Occipital lobe (tissue), 3 donors: ENCODE measurements at places on chromosomes 3 and 15. TPM values are rescaled to one million over a fixed set of nuclear protein-coding genes. Genes with fewer than 3 reads are reported as not detected.

- no peak for DNase-seq
Observed at GRCh38 chr3:12415014-12415680, 69.1 kb upstream of the TSEN2 start.

GRCh38 chr15:65868546-65869125, 655 bp upstream of the RAB11A start:
- DNase-seq, result no peak

DNA sequence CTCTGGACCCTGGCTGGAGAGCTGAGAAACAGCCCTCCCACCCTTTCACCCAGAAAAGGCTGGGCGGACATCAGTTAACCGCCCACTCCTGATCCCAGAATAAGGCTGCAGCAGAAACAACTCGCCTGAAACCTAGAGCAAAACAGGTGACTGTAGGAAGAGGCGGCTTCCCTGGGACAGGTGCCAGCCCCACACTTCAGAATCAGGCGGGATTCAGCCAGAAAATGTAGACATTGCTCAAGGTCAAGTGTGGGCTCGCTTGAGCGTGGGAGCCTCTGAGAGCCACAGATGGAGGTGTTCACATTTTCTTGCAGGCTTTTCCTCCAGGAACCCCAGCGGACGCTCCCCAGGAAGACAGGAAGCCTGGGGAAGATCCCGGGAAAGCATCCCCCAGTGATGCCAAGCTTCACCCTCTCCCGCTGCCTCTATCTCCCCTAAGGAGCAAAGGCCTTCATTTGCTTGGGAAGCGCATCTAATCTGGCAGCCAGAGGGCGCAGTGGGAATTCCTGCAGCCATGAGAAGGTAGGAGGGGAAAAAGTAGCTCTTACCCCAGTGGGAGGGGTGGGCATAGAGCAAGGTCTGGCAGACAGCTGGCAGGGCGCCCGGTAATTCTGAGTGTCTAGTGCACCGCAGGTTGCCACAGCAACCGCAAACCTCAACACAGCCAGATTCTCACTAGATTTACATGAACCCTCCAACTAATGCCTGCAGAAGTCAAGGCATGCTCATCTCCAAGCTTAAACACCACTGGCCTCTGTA, 77.7 kb downstream of the OCA2 start:
- DNase-seq, result peak; percentile 77

DNA sequence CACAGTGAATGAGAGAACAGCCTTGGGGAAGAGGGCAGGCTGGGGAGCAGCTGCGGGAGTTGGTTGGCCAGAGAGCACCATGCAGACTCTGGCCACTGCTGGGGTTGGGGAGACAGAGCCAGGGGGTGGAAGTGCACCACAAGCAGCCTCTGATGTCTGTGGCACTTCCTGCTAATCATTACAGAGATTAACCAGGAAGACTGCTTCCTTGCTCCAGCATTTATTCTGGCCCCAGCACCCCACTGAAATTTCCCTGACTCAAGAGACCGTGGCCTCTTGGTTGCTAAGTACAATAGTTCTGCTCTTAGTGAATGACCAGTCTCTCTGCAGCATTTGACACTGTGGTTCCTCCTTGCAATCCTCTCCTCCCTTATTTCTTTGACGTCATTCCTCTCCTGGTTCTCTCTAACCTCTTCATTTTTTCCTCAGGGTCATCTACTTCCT, 266.2 kb upstream of the ROPN1 start:
- no peak for DNase-seq

GRCh38 chr3:172595664-172596393, 72.6 kb upstream of the TNFSF10 start:
- no peak for DNase-seq

- DNase-seq, result no peak
Observed at GRCh38 chr3:126672741-126673140, 17.8 kb upstream of the TXNRD3 start.

- no peak for DNase-seq
Observed at GRCh38 chr15:31486506-31486905, 159.9 kb downstream of the KLF13 start.

- no peak for DNase-seq
Observed at GRCh38 chr3:8371085-8371551, 130.5 kb upstream of the LMCD1 start.

DNA sequence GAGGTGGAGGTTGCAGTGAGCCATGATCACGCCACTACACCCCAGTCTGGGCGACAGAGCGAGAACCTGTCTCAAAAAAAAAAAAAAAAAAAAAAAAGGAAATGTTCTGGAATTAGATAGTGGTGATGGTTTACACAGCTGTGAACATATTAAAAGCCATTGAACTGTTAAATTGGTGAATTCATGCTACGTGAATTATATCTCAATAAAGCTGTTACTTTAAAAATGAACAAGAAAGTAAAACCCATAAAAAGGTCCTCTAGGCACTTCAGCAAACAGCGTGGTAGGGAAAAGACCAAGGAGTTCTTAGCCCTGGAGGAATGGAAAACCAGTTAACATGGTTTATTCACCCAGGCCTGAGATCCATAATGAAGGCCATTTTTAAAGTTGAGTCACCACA, 180.1 kb downstream of the ATG7 start:
- DNase-seq, result no peak

DNA sequence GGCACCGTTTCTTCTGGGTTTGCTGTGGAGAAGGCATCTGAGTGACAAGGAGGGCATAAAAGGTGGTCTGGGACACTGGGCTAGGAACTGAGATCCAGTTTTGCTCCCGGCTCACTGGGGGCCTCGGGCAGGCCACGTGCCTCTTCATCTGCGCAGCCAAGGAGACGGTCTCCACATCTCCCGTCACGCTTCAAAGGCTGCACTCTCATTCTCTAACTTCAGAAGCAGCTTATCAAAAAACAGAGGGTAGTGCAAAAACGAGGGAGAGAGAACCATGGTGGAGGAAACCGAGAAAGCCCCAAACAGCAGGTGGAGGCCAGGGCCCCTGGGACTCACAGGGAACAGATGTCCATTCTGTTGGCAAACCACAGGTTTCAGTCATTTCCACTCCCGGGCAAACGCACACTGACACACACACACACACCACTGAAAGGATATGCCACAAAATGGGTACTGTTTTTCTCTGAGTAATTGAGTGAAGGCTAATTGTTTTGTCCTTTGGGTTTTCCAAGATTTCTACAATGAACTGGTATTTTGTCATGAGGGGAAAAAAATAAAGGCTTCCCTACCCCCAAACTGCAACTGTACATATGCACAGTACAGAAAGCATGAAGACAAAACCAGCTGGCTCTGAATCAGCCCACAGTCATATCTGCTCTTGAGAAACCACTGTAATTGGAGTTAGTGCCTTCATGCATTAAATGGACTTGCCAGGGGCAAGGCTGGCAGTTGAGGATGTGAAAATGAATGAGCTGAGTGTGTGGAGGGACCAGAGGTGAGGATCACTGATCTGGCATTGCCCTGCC, 71.9 kb downstream of the MGLL start:
- DNase-seq, result no peak

DNA sequence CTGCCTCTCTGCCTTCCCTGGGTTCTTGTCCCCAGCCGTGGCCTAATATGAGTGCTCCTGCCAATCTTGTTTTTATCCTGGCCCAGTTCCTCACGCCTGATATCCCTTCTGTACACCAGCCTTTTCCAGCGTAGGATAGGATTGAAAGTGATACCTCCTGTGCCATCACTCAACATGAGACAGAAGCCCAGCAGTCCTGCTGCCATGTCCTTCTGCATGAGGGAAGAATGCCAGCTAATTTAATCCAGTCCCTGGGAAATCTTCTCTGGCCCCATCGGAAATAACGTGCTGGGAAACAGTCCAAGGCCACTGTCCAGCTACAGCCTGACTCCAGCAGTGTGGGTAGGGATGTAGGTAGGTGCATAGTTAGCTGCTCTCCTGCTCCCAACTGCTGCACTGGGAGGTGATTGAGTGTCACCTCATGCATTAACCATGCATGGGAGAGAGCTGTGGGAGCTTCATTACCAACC, 92.0 kb upstream of the TPM1 start:
- no peak for DNase-seq

DNA sequence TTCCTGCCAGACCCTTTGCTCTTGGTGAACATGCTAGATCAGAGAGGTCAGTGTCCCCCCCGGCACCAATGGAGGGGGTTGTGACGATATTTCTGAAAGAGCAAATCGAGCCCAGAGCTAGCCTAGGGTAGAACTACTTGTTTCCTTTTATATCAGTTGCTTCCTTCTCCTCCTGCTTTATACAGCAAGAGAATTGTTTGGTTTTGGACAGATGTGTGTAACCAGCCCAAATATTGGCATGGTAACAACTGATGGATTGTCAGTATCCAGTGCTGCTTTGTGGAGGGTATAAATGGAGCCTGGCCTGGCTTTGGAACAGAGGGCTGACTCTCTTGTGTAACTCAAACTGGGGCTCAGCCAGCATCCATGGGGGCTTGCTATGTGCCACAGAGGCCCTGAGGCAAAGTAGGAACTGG, 27.2 kb downstream of the SNX1 start:
- DNase-seq, result peak; percentile 70

- DNase-seq, result no peak
Observed at GRCh38 chr15:74312445-74313007, 54.9 kb downstream of the CYP11A1 start.

DNA sequence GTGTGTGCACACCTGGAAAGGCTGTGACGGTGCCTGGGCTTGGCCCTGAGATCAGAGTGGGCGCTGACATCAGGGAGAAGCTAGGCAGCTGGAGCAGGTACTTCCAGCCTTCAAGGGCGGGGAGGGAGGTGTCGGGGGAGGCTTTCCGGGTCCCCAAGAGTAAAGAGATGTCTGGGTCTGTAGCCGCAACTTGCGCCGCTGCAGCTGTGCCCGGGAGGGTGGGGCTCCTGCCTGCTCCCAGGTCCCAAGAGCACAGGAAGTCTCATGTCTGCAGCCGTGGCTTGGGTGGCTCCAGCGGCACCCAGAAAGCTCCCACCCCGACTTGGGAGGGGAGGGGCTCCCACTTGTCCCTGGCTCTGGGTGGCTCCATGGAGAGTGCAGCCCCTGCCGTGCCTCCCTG, 103.2 kb upstream of the BNIP2 start:
- no peak for DNase-seq

DNA sequence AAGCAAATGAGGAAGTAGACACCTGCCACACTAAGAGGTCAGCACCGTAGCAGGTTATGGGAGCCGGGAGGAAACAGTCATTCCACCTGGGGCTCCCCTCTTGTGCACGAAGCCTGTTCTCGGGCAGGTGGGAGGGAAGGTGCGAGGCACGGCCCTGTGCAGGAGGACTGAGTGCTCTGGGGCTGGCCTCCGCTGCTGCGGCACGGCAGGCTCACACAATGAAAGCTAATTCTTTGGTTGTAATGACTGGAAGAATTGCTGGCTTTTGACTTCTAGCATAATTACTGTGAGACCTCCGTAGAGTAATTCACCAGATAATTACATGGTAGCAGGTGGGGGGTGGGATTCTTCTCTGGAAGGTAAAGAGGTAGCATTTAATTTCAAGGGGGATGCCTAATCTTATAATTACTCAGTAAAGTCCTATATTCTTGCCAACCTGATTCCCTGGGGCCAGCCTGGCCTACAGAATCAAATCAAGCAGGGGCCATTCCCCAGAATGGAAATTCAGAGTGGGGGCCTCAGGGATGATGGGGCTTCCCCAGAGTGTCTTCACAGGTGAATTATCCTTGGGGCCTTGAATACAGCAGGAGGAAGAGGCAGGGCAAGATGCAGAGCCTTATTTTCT, 129.1 kb downstream of the TPRA1 start:
- DNase-seq, result no peak

GRCh38 chr3:182692695-182693094, 100.6 kb upstream of the ATP11B start:
- DNase-seq, result no peak

GRCh38 chr3:13080591-13080990, 7.4 kb upstream of the IQSEC1 start:
- no peak for DNase-seq

GRCh38 chr15:73723191-73723590, 30.0 kb downstream of the INSYN1 start:
- DNase-seq, result no peak

GRCh38 chr3:123791898-123792297, 92.2 kb downstream of the MYLK start:
- no peak for DNase-seq

DNA sequence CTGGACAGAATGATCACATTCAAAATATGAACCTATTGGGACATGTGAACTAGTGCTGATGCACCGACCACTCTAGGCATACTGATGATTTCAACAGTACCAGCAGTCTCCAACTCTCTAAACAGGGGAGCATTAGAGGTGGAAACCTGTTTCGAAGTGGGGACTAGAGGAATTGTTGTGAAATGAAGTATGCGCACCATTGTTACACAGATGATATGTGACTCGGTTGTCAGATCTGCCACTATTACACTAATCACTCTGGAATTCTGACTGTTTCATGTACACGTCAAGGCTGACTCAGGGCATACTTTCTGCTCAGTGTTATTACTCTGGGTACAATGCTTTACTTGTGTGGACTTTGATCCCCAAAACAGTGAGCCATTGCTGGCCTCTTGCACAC, 198.2 kb upstream of the UBE2E2 start:
- DNase-seq, result no peak

DNA sequence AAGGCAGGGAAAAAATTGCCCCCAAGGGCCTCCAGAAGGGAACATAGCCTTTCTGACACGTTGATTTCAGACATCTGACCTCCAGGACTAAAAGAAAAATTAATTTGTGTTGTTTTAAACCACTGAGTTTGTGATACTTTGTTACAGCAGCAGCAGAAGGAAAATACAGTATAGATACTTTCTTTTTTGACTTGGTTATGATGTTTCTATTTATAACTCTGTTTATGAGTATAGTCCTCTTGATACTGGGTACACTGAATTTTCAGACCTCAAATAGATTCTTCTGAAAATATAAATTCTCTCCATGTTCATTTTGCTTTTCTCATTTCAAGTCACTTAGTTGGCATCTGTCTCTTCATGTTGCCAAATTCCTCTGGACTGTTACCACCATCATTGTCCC, 44.4 kb upstream of the ST3GAL6 start:
- DNase-seq, result no peak

- DNase-seq, result peak; percentile 10
Observed at GRCh38 chr3:59641169-59641899, 591.5 kb upstream of the CFAP20DC start.

- no peak for DNase-seq
Observed at GRCh38 chr3:177451864-177452830, 254.9 kb upstream of the TBL1XR1 start.

- DNase-seq, result no peak
Observed at GRCh38 chr15:76468722-76469121, 132.1 kb downstream of the ISL2 start.

DNA sequence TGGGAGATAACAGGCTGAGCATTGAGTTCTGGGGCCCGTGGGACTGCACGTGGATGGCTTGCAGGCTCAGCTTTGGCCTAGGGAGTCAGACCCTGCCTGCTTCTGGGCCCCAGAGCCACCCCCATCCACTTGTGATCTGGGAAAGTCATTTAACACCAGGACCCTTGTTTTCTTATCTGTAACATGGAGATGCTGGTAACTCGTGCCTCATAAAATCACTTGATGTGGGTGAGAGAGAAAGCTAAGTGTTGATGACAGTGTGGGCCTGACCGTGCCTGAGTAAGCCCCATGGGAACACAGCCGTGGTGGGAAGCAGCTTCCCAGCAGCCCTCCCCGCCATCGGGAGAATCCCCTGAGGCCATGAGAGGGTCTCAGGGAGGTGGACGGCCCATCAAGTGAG, 378.1 kb downstream of the GABRB3 start:
- DNase-seq, result no peak

The FRMD5 gene
- 29.2 TPM for total RNA-seq

The TM4SF1 gene
- total RNA-seq, result 18.2 TPM

The IL17RB gene
- 2.2 TPM for total RNA-seq

The DOCK3 gene
- total RNA-seq, result 42.6 TPM

The VEPH1 gene
- total RNA-seq, result 9.2 TPM

The SCN11A gene
- total RNA-seq, result 0.31 TPM

The RGMA gene
- 8.1 TPM for total RNA-seq

The ZNF385D gene
- total RNA-seq, result 14.0 TPM

The CAMKV gene
- 188 TPM for total RNA-seq

The CRYBG3 gene
- 5.9 TPM for total RNA-seq

The LDHAL6B gene
- not detected for total RNA-seq

The EPHA6 gene
- total RNA-seq, result 219 TPM
